ENCODE measurements at places on chromosomes 5 and 9.

- no peak for DNase-seq
These were observed 938 bp downstream of the NINJ1 start for GRCh38 chr9:93132946-93133680.

GRCh38 chr5:111641533-111642233 lies 115.3 kb downstream of the NREP start:
- DNase-seq: peak; percentile 17

DNA sequence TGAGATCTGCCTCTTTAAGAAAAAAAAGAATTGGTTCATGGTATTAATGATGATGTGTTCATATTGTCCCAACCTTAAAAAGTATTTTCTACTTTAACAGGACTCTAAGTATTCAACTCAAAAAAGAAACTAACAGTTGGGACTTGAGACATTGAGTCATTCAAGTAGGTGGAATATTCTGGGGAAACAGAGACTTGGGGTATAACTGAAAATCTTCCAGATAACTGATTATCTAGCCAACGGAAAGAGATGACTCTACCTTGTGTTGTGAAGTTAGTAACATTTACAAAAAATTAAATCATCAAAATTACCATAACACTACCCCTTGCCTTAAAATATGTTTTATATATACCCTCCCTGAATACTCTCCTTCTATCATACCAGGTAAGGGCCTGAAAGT lies 19.1 kb downstream of the OXCT1 start:
- DNase-seq: no peak

DNA sequence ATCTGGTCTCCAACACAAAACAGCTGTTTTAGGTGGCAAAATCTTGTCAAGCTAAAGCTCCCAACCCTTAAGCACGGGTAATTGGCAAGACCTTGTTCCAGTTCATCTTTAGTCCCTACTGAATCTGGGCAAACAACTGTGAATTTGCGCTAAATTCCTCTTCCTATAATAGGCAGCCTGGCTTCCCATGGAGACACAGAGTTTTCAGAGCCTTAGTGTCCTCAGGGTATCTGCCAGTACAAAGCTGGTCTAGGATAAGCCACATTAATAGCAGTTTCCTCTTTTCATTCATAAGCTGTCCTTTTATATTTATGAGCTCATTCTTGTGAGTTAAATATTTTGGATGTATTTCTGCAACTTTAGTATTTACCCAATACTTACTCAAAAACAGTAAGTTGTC lies 59.5 kb downstream of the FGF10 start:
- no peak for DNase-seq

- DNase-seq: no peak
These were observed 105.9 kb upstream of the PRLR start for GRCh38 chr5:35336230-35336629.

DNA sequence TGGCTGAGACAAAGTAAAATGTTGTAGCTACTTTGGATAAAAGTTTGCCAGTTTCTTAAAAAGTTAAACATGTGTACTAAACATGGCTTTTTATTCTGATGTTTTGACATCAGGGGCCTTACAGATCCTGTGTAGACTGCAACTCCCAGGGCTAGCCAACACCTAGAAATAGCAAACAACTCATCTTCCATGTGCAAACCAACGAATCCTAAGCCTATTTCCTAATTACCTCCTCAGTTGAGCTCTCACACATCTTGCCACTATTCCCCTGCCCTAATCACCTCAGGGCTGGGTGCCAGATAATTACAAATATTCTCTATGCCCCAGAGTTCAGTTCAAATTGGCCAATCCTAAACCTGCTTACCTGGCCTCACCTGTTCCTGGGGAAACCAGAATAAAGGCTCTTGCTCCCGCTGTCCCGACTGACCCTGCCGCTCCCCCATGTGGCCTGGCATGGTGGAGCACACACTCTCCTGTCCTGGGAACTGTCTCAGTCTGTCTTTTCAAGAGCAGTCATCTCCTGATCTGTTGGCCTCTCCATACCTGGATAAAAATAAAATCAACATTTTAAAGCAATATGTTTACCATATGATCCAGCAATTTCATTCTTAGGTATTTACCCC lies 37.1 kb upstream of the FAM169A start:
- no peak for DNase-seq

DNA sequence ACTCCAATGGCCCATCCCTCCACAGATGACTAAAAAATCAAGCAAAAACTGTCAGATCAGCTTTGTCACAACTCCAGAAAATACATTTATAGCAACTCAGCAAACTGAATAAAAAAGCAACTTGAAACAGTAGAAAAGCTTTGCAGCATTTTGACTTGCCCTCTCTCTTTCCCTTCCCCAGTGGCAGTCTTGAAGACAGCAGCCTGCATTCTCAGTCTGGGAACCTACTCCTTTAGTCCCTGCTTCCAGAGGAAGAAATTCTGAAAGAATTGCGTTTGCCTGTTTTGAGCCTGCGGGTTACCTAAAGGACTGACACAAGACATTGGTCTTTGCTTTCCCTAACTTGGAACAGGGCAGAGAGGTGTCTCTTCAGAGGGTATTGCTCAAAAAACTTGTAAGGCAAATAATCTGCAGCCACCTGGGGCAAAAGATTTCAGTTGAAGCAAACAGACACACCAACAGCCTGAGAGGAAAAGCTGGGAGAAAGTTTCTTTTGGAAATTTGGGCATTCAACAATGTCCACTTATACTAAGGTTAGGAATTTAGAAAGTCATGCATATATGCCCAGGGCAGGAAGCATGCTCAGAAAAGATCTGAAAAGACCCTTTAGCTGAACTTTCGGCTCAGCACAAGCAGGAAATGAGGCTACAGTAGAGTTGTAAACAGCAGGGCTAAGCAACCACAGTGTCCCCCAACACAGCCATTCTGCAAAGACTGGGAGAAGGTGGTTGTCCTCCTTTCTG lies 15.2 kb upstream of the SLC35D2 start:
- DNase-seq: no peak
